ENCODE measurements at places on chromosomes 7 and 10. TPM values are rescaled to one million over a fixed set of nuclear protein-coding genes. Genes with fewer than 3 reads are reported as not detected.

GRCh38 chr7:155225095-155225494 lies 72.6 kb upstream of the INSIG1 start:
- DNase-seq = no peak
- no peaks in the 10 kb centered on the region for H3K36me3 ChIP-seq
- no peaks in the 10 kb centered on the region for H3K27me3 ChIP-seq
- no peaks in the 10 kb centered on the region for H3K4me1 ChIP-seq

ASZ1 gene
- not detected for total RNA-seq

DNA sequence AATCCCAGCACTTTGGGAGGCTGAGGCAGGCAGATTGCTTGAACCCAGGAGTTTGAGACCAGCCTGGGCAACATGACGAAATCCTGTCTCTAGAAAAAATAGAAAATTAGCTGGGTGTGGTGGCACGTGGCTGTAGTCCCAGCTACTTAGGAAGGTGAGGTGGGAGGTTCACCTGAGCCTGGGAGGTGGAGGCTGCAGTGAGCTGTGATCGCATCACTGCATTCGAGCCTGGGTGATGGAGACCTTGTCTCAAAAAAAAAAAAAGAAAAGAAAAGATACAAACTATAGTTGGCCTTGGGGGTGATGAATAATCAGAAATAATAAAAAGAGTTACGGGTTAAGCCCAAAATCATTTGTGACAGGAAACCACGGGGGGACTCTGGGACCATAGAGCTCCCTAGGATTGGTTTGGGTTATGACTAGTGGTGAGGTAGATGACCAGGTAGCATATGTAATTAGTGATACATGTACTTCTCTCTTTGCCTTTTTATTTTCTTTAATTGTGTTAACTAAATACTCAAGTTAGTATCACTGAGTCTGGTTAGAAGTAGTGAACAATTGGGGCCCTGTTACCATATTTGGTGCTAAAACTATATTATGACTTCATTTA lies 10.4 kb upstream of the ASCC1 start:
- H3K4me3 ChIP-seq = no peak overlapping the region
- H3K36me3 ChIP-seq = peaks cover 1% of the 10 kb centered on the region
- DNase-seq = no peak
- H3K4me1 ChIP-seq = peaks cover 15% of the 10 kb centered on the region
- H3K27me3 ChIP-seq = no peaks in the 10 kb centered on the region

GSTK1 gene
- 80.7 TPM for total RNA-seq

FBXO24 gene
- total RNA-seq = not detected

PRR15 gene
- not detected for total RNA-seq
